ENCODE measurements at places on chromosomes 7 and 10.

DNA sequence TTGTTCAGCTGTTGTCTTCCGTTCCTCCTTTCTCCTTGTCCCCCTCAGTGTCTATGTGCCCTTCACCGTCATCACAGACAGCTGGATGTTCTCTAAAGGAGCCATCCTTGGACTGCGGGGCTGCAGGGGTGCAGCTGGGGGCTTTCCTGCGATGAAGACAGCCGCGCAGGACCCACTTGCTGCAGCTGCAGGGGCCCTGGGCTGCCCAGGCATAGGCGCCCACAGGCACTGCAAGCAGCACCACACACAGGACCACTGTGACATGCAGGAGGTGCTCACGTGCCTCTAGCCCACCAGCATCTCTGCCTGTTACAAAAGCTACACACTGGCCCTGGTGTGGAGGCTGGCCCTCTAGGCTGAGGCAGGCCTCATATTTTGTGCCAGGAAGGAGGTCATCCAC lies 3.4 kb downstream of the LRIT2 start:
- no peak for DNase-seq

DNA sequence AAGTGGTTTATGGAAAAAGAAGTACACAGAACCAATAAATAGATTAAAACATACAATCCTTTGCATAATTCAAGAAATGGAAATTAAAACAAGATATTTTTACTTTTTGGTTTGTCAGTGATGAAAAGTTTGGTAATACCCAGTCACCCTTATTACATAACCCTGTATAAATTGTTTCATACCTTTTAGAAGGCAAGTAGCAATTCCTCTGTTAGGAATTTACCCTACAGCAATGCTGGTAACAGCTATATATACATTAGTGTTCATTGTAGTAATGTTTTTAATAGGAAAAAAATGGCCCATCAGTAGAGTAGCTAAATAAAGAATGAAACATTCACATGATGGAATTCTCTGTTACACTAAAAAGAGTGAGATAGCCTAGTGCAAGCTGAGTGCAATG lies 42.7 kb downstream of the PTPN12 start:
- DNase-seq, result no peak

- no peak for DNase-seq
Measured at GRCh38 chr10:118926072-118926417, 103.5 kb upstream of the NANOS1 start.

DNA sequence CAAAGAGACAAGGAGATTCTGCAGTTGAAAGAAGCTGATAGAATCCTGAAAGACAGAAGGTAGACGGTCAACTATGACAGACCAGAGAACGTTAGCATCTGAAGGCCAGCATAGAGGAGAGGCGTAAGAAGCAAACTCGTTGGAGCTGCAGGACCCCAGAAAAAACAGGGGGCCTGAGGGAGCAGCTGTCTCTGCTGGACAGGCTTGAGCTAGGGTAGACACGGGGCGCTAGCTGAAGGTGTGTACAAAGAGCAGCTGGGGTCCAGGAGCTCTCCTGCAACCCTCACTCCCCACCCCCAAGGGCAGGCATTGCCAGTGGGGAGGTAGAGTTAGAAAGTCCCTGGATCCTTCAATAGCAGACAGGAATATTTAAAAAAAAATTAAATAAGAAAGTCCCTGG lies 14.6 kb upstream of the GDI2 start:
- DNase-seq, result no peak

GRCh38 chr10:131929122-131929845 lies 28.5 kb downstream of the PPP2R2D start:
- DNase-seq, result no peak

DNA sequence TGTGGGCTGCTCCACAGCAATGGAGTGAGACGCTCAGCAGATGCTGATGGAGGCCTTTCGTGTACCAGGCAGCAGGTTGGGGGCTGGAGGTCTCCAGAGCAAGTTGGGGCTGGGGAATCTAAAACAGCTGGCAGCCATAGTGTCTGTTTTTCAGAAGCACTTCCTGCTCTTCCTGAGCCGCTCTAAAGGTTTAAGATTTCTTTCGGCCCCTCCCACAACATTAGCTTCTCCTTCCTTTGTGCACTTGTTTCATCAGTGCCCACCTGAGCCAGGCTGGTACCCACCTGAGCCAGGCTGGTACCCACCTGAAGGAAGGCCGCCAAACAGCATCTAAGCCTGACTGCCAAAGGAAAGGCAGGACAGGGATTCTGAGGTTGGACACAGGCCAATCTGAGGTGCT lies 18.4 kb upstream of the WAPL start:
- DNase-seq, result no peak

- no peak for DNase-seq
Measured at GRCh38 chr7:21544715-21545114, 1.9 kb downstream of the DNAH11 start.

DNA sequence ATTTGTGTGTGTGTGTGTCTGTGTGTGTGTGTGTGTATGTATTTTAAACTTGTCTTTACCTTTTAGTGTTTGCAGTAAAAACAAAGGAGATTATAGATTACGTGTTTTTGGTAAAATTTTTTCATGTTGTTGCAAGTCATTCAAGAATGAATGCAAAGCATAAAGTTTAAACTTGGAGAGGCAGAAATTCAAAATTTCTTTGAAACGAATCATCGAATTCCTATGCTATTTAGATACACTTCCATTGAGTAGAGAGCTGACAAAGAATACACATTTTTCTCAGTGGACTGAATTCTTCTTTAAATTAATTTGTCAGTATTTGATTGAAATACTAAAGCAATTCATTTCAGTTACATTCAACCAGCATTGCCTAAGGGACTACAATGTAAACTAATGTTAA lies 66.0 kb upstream of the HDAC9 start:
- DNase-seq, result no peak

DNA sequence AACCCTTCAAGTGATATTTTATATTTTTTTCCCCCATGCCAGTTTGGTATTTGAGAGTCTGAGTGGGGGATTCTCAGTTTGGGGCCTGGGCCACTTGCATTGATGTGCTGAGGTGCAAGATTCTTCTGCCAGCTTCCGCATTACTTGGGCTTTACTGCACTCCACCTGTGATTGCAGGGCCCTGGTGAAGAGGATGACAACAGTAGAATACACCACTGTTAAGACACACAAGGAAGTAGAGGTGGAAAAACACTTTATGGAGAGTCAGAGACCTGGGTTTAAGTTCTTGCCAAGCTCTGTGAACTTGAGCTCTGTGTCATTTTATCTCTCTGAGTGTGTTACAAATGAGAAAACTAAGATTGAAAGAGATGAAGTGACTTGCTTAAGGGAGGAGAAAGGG lies 209.4 kb downstream of the LRMDA start:
- DNase-seq, result no peak

DNA sequence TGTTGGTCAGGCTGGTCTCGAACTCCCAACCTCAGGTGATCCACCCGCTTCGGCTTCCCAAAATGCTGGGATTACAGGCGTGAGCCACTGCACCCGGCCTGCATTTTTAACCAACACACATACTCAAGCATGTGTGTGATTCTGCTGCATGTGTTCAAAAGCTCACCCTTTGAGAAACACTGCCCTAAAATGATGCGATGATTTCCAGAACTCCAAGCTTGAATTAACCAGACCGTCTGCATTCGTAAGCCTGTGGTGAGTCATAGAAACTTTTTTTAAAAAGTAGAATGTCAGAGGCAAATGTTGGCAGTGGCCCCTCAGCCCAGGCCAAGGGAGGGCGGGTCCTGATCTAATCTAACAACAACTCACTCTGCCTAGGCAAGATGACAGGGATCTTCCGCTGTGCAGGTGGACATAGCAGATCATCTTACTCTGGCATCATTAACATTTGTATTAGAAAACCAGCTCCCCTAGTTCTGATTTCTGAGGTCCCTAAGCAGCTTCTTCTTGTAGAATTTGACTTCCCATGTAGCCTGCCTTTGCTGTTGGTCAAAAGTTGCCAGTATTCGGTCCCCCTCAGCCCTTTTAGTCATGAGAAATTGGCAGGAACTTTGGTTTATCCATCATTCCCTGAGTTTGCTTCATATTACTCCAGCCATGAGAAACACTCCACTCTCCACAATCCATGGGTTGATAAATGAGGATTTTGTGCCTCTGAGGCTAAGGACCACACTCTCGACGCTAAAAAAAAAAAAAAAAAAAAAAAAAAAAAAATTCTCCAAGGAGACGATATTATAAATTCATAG lies 190.4 kb downstream of the SKIDA1 start:
- no peak for DNase-seq

DNA sequence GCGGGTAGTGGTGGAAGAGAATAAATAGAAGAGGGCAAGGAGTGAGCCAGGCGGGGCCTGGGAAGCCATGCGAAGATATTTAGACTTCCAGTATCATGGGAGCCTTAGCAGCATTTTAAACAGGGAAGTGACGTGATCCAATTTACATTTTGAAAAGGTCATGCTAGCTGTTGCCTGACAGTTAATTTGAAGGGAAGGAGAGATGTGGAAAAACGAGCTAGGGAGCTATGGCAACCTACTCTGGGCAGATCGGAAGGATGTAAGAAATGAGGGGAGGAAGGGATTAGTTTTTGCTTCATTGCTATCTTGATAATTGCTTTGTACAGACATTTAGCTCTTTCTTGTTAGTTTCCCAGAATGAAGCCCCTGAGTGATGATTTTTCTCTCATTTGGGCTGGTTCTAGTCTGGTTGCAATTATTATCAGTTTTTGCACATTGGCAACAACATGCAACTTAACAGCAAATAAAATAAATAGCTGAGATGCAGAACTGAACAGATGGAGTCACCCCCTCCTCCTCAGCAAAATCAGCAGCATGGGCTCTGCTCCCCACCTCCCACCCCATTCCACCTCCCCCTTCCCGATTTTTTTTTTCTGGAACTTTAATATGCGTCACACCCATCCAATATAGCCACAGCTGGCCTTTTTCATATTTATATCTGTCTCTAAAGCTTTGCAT lies 13.0 kb upstream of the CALU start:
- no peak for DNase-seq

GRCh38 chr7:81080553-81080952 lies 161.7 kb upstream of the SEMA3C start:
- no peak for DNase-seq

DNA sequence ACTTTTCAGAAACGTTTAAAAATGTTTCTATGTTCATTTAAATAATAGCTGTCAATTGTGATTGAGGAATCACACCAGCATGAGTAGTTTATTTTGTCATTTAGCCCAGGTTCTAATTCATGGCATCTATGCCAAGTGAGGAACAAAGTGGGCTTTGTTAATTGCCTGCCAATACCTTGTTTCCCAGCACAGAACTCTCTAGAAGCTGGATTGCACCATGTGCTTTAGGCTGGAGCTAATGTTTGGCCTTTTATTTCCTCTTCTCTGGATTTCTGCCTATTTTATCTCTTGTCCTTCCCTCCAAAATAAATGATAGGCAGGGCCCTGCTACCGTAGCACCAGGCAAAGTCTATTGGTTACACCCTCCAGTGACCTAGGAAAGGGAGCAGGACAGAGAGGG lies 109.9 kb upstream of the ITGB1 start:
- no peak for DNase-seq

DNA sequence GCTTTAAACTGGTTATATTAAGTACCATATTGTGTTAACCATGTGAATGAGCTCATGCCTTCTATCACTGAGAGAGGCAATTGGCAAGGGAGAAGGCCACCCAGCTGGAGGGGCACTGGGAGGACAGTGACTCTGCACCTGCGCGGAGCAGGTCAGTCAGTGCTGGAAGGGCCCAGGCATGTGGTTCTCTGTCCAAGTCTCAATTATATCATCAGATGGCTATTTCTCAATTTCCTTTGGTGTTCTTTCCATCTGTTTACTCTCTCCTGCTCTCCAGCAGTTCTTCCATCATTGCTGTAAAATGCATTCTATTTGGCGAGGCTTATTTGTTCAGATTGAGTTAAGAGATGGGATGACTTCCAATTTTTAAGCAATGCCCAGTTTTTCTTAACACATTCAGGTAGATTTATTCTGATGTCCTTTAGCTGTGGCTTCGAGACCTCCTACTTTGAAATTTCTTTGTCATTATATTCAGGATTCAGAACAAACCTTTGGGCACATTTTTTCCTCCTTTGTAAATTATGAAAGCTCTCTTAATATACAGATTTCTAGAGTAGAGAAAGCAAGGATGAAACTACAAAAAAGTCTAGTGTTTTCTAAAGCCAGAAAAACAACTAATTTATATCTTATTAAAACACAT lies 159.3 kb downstream of the BMPER start:
- no peak for DNase-seq

- DNase-seq, result no peak
Measured at GRCh38 chr7:10116511-10116910, 857.2 kb upstream of the PHF14 start.

GRCh38 chr10:126341491-126341890 lies 46.8 kb downstream of the ADAM12 start:
- DNase-seq, result no peak

DNA sequence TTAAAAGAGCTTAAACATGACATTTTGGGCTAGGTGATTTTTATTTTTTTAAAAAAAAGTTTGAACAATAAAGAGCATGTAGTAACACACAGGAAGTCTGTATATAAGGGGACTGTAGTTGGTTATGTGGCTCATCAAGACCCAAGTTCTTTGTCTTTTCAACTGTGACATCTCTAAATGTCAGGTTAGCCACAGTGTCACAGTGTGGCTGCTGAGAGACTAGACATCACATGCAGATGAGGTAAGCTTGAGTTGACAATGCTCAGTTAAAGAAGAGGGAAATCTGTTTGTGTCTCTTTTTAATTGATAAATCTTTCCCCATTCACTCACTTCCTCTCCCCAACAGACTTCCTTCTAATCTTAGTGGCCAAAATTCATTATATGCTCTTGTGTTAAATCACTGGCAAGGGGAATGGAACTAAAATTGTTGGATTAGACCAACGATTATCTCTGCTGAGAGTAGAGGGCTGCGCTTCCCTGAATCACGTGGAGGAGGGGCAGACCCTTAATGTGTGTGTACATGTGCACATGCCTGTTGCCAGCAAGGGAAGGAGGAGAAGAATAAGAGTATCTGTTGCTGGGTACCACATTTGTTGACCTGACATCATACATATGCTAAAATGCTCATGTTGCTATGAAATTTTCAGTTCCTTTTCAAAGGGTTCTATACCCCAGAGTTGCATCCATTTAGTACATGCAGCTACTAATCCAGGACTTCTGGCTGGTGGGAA lies 78.3 kb downstream of the MMRN2 start:
- DNase-seq, result no peak

GRCh38 chr10:299969-300368 lies 164.7 kb downstream of the ZMYND11 start:
- DNase-seq, result no peak

- no peak for DNase-seq
Measured at GRCh38 chr7:98840722-98841121, 29.1 kb downstream of the TMEM130 start.

DNA sequence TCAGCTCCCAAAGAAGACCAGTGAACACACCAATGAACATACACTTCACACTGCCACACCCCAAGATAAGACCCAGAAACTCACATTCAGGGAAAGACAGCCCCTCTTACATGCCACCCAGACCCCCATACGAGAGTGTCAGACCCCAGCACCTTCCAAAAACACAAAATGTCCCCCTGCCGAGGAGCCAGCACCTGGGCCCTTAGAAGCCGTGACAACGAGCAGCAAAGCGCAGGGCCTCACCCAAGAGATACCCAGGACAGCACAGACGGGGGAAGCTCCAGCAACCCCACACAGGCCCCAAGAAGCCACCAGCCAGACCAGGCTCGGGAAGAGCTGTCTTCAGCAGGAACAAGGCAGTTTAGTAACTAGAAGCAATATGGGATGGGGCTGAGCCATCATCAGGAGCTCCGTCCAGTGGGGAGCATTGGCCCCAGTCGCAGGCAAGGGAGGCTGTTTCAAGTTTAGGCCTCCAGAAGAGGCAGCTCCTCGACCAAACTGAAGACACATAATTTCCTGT lies 243.6 kb downstream of the PTPRN2 start:
- no peak for DNase-seq

All from central memory CD4-positive, alpha-beta T cell (primary cell).